Glomerular endothelial cell (primary cell): ENCODE measurements at places on chromosomes 3 and 15.

DNA sequence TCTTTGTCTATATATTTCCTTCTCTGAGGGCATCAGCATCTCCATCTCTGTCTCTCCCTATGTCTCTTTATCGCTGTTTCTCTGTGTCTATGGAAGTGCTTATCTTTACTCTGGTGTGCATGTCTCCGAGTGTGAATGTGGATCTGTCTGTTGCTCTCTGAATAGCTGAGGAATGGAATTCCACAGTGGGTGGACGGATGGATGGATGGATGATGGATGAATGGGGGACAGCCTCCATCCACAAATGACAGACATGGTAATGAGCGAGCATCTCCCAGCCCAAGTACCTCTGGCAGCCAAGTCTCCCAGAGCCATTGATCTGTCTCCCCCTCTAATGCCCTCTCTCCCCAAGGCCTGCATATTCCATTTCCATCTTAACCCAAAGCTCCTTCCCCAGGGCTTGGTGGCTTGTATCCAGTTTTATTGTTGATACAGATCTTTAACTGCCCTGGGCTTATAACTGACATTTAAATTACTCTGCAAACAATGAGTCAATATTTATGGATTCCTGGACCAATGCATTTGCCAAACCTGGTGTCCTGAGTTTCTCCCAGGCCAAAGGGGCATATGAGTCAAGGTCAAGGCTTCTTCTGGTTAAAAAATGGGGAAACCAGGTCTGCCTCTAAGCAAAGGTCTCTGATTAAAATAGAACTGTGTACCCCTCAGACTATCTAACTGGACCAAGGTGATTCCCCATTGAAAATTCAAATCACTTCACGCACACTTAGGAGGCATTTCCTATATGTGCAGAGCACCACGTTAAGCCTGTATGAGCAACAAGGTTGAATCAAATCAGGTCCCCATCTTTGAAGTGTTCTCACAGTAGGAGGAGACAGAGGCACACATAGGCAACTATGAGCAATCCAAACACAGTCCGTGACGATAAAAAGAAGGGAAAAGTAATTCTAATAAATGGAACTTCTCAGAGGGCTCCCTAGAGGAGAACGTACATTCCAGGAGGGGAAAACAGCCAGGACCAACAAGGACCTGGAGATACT, 109.9 kb downstream of the TLE3 start:
- DNase-seq, result no peak

DNA sequence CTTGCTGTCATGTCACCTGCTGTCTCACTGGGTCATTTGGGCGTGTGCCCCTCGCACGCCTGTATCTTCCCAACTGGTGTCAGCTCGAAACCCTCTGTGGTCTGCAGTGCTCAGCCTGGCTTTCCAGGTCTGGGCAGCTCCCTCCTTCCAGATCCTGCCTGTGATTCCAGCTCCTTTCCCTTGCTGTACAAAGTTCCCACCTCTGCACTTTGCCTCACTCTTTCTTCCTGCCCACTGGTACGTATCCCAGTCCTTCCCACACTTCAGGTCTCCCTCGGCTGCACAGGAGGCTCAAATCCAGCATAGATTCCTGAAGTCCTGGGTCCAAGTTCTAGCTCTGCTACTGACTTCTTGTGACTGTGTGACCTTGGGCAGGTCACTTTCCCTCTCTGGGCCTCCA, 2.1 kb upstream of the PAQR5 start:
- DNase-seq, result no peak

GRCh38 chr15:74901612-74902063, 5.0 kb downstream of the FAM219B start:
- DNase-seq, result no peak

DNA sequence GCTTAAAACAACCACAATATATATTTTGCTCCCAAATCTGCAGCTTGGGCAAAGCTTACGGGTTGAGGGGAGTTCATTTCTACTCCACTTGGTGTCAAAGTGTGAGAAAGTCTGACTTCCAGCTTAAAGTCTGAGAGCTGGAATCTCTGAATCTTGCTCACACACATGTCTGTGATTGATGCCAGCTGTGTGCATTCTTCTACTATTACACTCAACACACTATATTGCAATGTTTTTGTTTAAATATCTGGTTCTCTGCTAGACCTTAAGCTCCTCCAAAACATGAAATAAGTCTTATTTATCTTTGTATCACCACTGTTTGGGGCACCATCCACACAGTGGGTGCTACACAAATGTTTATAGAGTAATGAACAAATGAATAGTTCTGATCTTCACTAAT, 36.7 kb upstream of the SECISBP2L start:
- no peak for DNase-seq

GRCh38 chr3:123798550-123798949, 85.6 kb downstream of the MYLK start:
- no peak for DNase-seq

GRCh38 chr3:162072656-162073164, 576.1 kb downstream of the OTOL1 start:
- DNase-seq, result no peak

GRCh38 chr15:100601617-100602063, 344 bp downstream of the LINS1 start:
- no peak for DNase-seq

DNA sequence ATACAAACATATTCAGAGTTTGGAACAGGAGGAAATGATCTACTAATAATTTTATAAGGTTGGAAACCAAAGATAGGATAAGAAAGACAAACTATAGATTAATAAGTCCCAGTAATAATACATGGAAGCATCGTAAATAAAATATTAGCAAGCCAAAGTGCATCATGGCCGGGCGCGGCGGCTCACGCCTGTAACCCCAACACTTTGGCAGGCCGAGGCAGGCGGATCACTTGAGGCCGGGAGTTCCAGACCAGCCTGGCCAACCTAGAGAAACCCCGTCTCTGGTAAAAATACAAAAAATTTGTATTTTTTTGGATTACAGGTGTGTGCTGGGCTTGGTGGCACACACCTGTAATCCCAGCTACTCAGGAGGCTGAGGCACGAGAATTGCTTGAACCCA, 14.9 kb downstream of the MUC4 start:
- DNase-seq, result no peak

- DNase-seq, result no peak
Measured at GRCh38 chr15:65376767-65377104, 1.1 kb downstream of the IGDCC3 start.

GRCh38 chr3:64863226-64864212, 175.7 kb upstream of the ADAMTS9 start:
- no peak for DNase-seq

- no peak for DNase-seq
Measured at GRCh38 chr3:72976281-72976741, 20.3 kb upstream of the PPP4R2 start.

DNA sequence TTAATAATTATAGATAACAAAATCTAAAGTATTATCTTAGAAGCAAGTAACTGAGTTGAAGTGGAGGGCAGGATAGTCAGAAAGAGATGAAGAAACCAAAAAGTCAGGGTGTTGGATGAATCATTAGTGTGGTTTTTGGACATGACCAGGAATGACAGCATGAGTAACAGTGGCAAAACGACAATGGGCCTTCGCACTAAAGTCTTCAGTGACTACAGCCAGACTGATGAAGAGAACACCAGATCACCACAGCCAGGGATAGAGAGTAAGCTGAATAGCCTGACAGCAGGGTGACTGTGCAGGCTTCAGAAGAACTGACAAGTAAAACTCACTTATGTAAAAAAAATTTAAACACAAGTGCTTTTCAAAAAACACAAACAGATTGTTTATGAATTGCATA, 96.0 kb upstream of the MELTF start:
- no peak for DNase-seq

- DNase-seq, result no peak
Measured at GRCh38 chr3:17074559-17074958, 189.8 kb downstream of the PLCL2 start.

GRCh38 chr15:66661432-66662096, 40.5 kb upstream of the SMAD6 start:
- DNase-seq, result no peak

DNA sequence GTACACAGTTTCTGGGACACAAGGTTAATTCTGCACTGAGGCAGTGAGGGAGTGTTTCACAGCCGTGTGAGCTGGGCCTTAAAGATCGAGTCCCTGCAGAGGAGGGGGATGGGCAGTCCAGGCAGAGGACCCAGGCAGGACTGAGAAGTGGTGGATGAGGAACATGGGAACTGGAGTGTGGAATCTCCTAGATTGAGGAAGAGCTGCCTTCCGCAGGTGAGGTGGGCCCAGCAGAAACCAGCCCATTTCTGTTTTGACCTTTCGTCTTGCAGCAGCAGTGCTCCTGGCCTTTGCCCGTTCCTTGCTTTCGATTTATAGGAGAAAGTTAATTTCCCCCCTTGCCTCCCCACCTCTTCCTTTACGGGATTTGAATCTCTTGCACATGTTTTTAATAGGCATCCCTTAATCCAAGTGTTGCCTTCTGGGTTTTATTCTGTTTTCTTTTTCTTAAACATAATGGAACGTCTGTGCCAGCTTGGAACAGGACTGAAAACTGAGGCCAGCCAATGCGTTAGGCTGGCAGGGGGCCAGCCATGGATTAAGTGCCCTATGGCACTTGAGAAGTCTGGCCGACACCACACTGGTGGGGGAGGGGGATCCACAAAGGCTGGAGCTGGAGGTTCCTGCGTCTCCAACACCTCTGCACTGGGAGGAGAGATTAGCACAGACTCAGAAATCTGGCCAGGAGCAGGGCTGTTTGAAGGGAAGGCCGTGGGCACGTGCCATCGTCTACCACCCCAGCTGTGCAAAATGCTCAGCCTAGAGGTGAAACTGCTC, 78.1 kb downstream of the AAGAB start:
- no peak for DNase-seq

- DNase-seq, result no peak
Measured at GRCh38 chr3:129195731-129196256, 12.1 kb upstream of the CNBP start.
